KBM-7 (cell line): ENCODE measurements at places on chromosomes 13 and 19.

DNA sequence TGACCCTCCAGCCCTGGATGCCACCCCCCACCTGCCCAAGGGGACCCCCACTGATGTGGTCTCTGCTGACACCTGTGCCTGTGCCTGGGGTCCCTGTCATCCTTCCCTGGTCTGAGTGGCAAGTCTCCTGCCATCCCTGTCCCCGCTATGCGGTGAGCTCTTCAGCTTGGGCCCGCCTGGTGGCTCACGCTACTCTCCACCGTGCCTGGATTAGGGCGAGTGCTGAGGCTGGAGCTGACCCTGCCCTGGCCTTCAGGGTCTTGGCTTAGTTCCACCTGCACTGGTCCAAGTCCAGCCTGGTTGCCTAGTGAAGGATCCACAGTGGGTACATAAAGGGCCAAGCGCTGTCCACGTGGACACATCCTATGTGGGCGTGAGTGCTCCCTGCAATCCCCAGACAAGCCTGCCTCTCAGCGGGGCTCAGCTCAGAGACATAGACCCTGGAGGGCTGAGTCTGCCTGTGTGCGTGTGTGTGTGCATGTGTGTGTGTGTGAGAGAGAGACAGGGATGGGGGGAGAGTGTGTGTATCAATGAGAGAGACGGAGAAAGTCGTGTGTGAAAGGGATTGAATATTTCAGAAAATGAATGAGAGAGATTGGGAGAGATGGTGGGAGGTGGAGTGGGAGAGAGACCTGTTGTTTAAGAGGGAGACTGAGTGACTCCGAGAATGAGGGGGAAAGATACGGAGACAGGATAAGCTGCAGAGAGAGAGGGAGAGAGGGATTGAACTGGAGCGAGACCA lies 22.1 kb downstream of the WTIP start:
- no peak for DNase-seq

DNA sequence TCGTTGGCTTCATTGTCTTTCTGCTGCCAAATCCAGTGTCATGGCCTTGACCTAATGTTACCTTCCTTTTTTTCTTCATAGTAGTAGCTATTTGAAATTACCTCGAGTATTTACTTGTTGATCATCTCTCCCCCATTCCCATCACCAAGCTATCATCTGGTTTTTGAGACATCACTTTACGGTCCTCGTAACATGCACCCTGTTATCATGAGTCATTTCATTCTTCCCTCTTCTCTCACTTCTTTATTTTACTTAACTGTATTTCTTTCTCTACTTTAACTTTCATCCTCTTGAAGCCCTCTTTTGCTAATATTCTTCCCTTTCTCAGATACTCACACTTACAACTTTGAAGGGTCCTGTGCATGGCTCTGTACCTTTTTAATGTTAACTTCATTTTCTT lies 31.8 kb downstream of the TPP2 start:
- no peak for DNase-seq

DNA sequence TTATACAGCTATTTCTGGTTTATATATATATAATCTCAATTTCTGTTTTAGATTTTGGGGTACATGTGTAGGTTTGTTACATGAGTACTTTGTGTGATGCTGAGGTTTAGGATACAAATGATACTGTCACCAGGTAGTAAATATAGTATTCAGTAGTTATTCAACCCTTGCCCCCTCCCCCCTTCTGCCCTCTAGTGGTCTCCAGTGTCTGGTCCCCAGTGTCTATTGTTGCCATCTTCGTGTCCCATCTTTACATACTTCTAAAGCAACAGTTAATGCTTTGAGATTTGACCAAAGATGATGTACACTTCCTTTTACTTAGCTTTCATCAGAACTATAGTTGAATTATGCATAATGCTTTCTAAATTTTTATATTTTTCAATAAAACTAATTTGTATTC lies 1623.4 kb upstream of the PRR20A start:
- no peak for DNase-seq

DNA sequence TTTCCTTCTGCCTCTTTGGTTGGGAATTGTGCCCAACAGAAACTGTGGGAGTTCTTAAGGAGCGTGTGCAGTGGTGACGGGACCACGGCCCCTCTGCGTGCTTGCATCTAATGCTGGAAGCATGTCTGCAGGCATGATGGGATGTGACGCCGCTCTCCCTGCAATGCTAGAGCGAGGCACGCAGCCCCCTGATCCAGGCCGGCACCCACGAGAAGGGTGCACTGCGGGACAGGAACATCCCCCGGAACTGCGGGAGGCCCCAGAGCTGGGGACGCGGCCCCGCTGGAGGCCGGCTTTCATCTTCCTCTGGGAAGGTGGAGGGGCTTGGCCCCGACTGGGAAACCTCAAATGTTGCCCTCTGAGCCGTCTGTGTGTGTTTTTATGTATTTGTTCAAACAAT lies 32.7 kb downstream of the TMEM255B start:
- DNase-seq: no peak

DNA sequence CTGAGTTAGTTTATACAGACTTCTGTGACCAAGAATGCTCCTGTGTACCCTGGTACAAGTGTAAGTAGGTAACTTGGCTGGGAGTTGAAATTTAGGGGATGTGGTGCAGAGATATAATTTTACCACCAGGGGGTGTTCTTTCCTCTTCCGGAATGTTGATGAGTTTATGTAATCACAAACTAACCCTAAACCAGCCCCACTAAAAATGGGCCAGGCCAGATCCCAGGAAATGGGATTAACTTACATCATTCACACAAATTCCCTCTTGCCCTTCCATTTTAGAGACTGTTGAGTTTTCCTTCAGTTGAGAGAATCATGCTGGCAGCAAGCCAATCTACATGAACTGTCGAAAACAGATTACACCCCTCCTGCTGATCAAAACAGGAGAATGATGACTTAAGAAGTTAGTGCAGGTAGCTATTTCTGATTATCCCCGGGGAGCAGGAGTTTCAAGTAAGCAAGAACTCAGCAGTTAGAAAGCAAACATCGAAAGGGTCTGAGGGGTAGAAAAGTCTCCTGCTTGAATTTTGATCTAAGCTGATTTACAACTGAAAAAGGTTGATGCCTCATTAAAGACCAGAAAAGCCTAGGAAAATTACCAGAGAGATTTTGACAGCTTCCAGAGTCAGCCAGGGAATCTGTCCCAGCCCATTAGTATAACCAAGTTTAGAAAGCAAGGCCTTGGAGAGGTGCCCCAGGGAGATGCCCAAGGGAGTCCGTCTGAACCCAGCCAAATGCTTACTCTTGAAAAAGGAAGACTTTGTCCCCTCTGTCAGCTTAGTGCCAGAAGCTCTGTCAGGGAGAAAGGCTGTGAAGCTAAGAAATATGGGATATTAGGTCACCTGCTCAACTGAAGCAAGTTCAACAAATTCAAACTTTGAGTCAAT lies 32.3 kb upstream of the MED4 start:
- peak; percentile 83 for DNase-seq

- DNase-seq: peak; percentile 27
Measured at GRCh38 chr13:30006246-30006645, 155.8 kb upstream of the UBL3 start.

- DNase-seq: no peak
Measured at GRCh38 chr13:46051968-46052318, 603 bp downstream of the ZC3H13 start.

- DNase-seq: no peak
Measured at GRCh38 chr13:73961181-73961580, 173.0 kb downstream of the KLF12 start.

DNA sequence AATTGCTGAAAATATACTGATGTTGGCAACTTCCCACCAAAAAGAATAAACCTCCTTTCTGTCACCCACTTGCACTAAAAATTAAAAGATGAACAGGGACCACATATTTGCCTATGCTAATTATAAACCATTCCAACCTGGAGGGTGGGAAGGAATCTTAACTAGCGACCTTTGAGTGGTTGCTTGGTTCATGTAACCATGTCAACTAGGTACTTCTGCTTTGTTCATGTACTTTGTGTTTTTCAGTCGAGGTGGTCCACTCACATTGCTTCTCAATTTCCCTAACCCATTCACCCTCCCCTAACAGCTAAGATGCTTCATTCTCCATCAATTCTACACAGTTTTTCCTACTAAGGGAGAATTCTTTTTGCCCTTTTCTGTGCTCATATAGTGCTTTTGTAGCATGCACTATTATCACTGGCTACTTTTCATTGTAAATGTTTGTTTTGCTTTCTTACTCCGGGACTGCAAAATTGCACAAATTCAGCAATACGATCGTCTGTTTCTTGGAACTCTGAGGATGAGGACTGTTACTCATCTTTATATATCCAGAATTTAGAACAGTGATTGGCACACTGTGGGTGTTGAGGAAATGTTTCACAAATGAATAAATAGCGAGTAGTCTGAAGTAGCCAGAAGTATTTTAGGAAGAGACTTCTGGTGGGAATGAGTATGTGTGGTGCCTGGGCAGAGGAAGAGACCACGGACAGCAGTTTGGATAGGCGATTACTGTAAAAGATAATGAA lies 187.5 kb downstream of the GPC6 start:
- peak; percentile 19 for DNase-seq

DNA sequence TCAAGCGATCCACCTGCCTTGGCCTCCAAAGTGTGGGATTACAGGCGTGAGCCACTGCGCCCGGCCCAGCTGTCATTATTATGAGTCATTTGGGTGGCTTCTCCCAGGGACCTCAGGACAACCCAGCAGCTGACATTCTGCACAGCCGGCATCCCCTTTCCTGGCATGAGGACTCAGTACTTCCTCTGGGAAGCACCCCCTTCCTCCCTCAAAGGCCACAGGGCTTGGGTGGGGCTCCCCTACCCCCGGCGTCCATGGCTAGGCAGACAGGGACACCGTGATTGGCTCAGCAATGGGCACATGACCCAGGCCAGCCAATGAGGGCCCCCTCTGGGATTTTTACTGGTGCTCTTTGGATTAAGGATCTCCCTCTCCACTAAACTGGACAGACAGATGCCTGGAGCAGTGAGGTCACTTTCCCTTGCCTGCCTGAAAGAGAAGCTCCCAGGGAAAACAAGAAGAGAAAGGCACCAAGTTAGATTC lies 6.0 kb downstream of the KANK2 start:
- DNase-seq: no peak

- DNase-seq: no peak
Measured at GRCh38 chr19:17079710-17080439, 4.3 kb downstream of the MYO9B start.
